ENCODE measurements at places on chromosomes 7 and 10.

- DNase-seq, result no peak
Observed at GRCh38 chr7:155808549-155809331, 3.5 kb downstream of the SHH start.

GRCh38 chr7:151631570-151631952 lies 111.9 kb upstream of the RHEB start:
- DNase-seq, result no peak

- no peak for DNase-seq
Observed at GRCh38 chr7:156219307-156220077, 407.2 kb upstream of the SHH start.

DNA sequence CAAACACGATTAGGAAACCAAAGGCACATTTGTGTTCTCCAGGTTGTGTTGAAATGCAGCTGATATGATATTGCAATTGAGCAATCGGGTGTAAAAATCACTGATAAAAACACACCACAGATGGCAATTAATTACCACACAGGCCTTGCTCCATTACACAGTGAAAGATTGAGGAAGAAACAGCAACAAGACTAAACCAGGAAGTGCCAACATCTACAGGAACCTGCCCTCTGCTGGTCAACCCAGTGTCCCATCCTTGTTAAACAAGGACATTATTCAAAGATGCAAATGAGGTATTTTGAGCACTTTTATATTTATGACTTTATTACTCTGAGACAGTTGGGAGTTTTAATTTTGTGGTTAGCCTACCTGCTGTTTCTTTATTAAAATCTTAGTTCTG lies 765.6 kb upstream of the GHITM start:
- DNase-seq, result no peak

GRCh38 chr7:117176206-117176605 lies 146.7 kb downstream of the WNT2 start:
- no peak for DNase-seq

GRCh38 chr7:51046103-51046466 lies 263.4 kb upstream of the GRB10 start:
- DNase-seq, result no peak

DNA sequence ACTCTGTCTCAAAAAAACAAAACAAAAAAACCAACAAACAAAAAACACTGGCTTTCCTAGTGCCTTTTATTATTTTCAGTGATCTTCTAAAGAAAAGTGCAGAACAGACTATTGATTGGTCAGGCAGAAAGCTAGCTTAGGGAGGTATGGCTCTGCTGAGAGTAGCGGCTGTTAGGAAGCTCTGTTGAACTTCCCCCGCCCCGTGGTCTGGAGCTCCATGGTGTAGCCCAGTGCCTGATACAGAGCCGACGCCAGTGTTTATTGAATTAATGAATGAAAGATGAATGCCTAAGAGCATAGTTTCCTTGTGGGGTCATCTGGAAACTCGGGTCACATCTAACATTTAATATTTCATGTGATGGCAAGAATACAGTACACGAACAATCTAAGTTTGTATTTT lies 90.5 kb upstream of the ARMC3 start:
- no peak for DNase-seq

- DNase-seq, result no peak
Observed at GRCh38 chr7:131858611-131859010, 302.2 kb upstream of the PODXL start.

DNA sequence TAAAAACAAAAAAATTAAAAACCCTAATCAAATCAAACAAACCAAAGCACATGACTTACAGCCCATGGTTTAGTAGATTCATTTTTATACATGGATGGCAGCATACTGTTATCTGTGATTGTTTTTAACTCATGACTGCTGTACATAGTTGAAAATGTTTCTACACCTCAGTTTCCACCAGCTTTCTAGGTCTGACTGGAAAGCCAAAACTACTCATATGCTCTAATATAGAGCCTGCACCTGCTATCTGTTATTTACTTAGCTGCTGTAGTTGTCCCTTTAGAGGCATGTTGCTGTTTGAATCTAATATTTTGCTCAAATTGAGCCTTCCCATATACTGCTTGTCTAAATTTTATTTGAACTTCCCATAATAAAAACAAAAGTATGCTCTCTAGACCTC lies 289.9 kb upstream of the LRRN3 start:
- no peak for DNase-seq

- no peak for DNase-seq
Observed at GRCh38 chr10:133185421-133185820, 25.4 kb downstream of the KNDC1 start.

- DNase-seq, result no peak
Observed at GRCh38 chr7:148684289-148684830, 14.3 kb upstream of the CUL1 start.

GRCh38 chr10:122307669-122308416 lies 36.7 kb downstream of the BTBD16 start:
- no peak for DNase-seq

DNA sequence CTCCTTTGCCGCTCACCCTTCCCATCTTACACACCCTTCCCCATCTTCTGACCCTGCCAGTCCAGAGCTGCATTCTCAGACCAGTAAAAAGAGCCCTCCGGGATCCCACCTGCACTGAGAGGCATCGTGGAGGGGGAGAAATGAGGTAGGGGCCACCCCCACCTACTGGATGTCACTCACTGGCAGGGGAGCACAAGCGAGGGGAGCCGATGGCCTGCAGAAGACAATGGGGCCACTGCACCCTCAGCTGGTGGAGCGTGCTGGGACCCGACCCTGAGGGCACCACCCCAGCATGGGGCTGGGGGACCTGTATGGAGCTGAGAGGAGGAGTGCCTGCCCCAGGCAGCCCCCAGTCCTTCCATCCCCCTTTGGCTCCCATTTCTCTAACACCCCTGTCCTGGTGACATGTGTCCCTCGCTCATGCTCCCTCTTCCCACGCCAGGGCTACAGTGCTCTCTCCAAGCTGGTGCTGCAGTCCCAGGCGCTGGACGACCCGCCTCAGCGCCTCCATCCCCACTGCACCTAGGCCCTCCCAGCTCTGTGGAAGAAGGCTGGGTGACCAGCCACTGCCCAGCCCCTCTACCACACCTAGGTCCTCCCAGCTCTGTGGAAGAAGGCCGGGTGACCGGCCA lies 49.8 kb downstream of the RASGEF1A start:
- no peak for DNase-seq

DNA sequence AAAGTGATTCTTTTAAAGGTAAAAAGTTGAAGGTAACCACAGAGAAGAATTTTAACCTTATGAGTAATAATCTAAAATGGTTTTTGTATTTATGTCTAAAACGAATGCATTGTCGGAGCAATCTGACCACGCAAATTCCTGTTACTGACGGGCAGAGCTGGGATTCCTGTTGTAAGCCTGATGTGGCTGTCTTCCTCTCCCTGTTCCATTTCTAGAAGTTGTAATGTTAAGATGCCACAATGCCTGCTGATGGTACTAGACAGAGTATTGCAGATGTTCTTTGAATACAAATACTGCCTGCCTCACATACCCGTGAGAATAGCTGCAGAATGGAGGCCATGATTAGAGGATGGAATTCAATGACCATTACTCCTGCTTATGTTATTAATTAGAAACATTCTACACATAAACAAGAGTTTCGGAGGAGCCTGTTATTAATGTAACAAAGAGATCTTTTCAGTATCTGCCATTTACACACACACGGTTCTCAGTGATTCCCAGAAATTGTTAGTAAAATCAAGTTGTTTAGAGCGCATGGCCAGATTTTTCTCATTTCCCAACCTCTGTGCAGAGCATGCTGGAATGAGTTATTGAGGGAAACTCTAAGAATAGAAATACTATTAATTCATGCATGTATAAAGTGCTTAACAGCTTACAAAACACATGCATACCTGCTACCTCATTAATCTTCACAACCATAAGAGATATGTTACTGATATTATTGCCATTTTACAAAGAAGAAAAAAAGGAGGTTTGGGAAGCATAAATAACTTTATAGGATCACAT lies 196.8 kb downstream of the PTN start:
- DNase-seq, result no peak

DNA sequence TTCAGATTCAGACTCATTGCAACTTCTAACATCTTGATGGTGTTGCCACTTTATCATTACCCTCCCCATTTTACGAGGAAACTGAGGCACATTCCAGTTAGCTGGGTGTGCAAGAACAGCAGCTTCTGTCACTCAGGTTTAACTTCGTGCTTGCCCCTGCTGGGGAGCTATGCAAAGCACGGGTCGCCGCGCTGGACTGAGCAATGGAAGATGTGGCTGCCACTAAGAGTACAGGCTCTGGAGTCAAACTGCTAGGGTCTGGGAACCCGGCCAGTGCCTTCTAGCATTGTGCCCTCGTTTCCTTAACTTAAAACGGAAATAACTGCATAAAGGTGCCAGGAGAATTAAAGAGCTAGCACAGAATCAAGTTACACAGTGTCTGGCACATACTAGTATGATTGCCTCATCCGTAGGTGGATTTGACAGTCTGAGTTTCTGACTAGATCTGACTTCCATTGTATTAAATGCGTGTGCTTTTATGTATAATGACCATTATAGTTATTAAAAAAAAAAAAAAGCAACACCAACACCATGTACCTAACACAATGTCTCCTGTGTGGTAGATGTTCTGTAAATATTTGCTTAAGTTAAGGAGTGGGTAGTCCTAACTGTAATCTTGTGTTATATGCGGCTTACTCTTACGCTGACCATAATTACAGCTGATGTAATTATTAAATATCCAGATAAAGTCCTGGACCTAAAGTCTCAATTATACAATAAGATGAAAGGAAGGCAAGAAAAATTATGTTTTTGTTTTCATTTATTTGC lies 842 bp downstream of the ZNF22 start:
- peak; percentile 23 for DNase-seq

- no peak for DNase-seq
Observed at GRCh38 chr7:11843113-11843765, 11.2 kb upstream of the THSD7A start.

DNA sequence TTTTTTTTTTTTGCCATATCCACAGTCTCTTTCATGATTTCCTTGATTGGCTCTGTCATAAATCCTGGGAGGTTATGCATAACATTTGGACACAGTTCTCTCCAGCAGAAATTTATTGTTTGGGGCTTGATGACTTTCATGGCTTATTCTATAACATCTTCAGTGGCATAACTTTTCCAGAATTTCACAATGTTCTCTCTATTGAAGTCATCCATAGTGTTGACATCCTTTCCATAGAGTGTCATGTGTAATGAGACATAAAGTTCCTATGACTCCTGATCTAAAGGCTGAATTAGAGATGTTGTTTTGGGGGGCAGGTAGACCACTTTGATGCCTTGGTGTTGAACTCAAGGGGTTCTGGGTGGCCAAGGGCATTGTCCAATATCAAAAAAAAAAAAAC lies 36.7 kb upstream of the STK17A start:
- DNase-seq, result no peak

- no peak for DNase-seq
Observed at GRCh38 chr7:72161534-72161933, 250.6 kb downstream of the CALN1 start.

DNA sequence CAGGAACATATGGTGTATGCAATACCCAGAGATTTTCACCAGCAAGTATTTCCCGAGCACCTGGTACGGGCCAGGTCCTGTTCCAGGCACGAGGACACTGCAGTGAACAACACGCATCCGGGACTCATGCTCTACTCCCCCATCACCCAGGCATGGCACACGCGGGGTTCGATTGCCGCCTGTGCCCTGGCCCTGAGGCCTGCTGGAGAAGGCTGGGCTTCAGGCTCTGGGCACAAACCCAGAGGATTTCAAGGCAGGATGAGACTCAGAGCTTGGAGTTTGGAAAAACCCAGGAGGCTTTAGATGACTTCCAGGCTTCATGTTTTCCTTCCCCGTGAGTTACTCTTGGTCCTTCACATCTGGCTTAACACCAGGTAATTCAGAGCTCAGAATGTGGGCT lies 143.5 kb downstream of the NEURL1 start:
- DNase-seq, result no peak

GRCh38 chr7:78164459-78164858 lies 365.9 kb downstream of the PHTF2 start:
- DNase-seq, result no peak

Data from activated CD8-positive, alpha-beta memory T cell treated with anti-CD3 and anti-CD28 coated beads for 48 hours (primary cell).